T-helper 1 cell (primary cell): ENCODE measurements at places on chromosomes 13 and 19.

- no peak for DNase-seq
Observed at GRCh38 chr13:27783111-27783510, 9.2 kb upstream of the GSX1 start.

GRCh38 chr19:32865326-32865725, 4.2 kb downstream of the SLC7A9 start:
- no peak for DNase-seq

DNA sequence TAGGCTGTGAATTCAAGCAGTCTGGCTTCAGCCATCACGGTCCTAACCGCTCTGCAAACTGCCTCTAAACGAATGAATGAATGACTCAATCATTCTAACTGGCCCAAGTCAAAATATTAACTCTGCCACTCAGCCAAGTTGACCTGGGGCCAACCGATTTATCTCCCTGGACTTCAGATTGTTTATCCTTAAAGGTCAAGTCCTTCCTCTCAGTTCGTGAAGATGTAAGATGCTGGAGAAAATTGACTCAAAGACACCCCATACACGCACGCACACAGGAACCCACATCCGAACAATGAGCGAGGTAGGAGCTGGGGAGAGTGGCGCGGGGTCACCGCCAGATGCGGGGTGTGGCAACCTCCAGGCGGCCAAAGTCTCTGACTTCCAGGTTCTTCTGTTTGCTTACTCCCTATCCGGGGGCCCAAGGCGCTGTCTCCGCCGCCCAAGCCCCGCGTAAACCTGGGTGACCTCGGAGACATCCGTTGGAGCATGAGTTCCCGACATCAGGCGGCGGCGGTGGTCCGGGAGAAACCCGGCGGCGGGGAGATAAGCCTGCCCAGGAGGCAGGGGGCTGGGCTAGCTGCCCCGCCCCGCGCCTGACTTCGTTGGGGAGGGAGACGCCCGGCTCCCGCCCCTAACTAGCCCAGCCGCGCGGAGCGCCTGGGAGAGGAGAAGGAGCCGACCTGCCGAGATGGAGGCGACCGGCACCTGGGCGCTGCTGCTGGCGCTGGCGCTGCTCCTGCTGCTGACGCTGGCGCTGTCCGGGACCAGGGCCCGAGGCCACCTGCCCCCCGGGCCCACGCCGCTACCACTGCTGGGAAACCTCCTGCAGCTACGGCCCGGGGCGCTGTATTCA, at the start of gene CYP2S1:
CYP2S1 (plus strand) TSS at position 646 of the 856 bp plus-strand sequence; CDS start at position 692, 46 bp downstream.
- no peak for DNase-seq

- DNase-seq: no peak
Observed at GRCh38 chr13:50419331-50419865, 404.2 kb downstream of the KCNRG start.

- DNase-seq: no peak
Observed at GRCh38 chr19:6587998-6588507, 2.9 kb downstream of the CD70 start.

GRCh38 chr19:28502879-28503734, 709.8 kb downstream of the UQCRFS1 start:
- DNase-seq: no peak

GRCh38 chr13:35648201-35648600, 171.7 kb upstream of the MAB21L1 start:
- no peak for DNase-seq

DNA sequence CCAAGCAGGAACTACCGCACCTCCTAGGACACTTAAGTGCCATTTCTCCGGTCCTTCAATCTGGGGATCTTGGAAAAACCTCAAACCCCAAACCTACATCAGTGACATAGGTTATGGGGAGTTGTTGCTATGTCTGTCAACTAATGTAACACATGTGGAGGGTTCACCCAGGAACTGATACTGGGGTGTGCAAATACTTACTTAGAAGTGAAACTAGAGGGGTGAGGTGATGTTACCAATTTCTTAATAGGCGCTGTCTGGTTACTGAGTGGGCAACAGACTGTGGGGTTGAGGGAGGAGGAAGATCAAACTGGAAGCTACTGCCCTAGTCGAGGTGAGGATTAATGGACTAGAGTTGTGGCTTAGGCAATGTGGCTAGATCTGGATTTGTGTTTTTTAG, 1.9 kb downstream of the ZNF586 start:
- DNase-seq: no peak

DNA sequence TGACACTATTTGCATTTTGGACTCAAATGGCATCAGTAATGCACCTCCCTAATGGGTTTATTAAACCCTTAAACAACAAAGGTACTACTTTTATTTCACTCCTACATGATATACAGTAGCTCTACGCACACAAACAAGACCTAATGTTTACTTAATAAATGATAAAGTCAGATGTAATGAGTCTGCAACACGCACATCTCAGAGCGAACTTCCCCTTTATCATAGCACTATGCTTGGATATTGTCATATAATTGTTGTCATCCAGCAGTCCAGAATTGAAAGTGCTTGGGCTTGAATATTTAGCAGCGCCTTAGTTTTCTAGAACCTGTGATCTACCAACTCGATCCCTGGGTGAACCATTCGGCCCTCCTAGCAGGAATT, 772 bp downstream of the PARP4 start:
- DNase-seq: no peak

DNA sequence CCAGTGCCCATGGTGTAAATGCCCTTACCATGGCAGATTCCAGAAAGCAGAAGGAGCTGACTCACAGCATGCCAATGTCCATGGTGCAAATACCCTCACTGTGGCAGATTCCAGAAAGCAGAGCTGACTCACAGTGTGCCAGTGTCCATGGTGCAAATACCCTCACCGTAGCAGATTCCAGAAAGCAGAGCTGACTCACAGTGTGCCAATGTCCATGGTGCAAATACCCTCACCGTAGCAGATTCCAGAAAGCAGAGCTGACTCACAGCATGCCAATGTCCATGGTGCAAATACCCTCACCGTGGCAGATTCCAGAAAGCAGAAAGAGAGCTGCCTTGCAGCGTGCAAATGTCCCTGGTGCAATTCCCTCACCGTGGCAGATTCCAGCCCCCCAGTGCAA, 163.8 kb upstream of the SOX1 start:
- no peak for DNase-seq

DNA sequence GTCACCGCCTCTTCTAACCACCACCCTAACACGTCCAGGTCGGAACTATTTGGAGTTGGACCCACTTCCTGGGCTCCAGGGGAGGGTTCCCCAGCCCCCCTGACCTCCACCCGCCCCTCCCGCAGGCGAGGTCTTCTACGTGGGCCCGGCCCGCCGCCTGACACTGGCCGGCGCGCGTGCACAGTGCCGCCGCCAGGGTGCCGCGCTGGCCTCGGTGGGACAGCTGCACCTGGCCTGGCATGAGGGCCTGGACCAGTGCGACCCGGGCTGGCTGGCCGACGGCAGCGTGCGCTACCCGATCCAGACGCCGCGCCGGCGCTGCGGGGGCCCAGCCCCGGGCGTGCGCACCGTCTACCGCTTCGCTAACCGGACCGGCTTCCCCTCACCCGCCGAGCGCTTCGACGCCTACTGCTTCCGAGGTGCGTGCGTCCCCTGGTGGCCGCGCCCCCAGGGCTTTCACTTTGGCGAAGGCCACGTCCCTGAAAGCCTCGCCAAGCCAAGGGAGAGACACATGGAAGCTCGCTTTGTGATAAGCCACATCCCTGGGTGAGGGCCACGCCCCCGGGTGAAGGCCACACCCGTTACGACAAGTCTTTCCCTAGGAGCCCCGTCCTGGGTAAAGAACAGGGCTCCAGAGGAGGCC, 13.2 kb downstream of the NCAN start:
- peak; percentile 51 for DNase-seq

DNA sequence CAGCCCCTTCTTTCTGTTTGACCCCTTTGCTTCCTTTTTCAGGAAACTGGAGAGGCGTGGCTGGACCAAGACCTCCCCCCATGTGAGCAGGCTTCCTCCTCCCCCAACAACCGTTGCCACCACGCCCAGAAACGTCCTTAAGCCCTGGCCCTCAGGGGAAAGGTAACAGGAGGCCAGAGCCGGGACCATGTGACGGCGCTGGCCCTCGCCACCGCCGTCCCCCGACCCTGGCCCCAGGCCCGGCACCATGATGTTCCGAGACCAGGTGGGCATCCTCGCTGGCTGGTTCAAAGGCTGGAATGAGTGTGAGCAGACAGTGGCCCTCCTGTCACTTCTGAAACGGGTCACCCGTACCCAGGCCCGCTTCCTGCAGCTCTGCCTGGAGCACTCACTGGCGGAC, 14.4 kb downstream of the SAMD4B start:
- no peak for DNase-seq

DNA sequence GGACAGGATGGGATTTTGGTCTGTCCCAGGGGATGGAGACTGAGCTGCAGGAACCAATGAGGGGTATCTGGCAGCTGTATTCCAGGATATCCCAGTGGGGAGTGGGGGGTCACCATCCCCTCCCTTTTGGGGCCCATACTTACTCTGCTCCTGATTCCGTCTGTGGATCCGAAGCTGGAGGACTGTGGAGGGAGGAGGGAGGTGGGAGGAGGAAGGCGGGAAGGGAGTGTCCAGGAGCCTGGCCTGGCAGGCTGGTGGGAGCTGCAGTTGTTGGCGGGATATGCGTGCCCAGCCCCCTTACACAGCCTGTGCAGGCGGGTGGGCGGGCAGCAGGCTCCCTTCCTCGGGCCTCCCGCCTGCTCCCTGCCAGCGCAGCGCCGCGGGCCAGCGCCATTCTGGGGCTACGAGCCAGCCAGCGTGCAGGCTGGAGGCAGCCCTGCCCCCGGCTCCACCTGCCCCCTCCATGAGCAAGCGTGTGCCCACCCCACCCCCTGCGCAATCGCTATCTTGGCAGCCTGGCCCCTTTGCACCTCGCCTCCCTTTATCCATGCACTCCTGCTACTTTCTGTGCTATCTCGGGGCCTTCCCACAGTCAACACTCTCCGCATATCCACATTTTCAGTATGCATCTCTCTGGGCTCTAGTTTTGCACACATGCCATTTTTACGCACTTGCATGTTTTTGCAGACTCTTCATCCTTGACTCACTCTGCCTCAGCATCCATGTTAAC, 2.8 kb downstream of the MAMSTR start:
- DNase-seq: no peak

DNA sequence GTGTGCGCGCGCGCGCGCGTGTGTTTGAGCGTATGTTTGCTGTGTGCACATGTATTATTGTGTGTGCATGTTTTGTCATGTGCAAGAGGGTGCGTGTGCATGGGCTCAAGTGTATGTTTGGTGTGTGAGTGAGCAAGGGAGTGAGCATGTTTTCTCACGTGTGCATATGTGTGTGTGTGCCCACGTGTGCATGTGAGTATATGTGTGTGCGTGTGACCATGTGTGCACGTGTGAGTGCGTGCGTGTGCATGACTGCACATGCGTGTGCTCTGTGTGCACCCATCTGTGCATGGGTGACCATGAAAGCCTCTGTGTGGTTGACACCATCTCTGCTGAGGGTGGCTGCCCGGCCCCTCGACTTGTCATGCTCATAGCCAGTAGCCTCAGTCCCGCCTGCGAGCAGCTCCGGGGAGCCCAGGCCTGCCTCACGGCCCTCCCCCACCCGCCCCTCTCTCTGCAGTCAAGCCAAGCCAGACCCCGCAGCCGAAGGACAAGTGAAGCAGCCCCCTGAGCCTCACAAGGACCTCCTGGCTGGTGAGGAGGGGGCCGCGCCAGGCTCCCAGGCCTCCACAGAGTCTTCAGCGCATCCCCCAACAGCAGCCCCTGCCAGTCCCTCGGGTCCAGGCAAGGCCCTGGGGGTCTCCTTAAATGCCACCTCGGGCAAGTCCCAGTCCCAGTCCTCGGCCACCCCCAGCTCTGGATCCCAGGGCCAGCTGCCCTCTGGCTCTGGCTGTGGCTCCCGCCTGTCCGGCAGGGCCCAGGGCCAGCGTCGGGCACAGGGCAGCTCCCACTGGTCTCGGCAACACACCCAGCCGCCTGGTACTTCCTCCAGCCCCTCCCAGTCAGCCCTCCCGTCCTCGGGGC, 6.0 kb downstream of the REEP6 start:
- no peak for DNase-seq

- no peak for DNase-seq
Observed at GRCh38 chr19:3720349-3720917, 12.2 kb downstream of the TJP3 start.

- no peak for DNase-seq
Observed at GRCh38 chr19:46585539-46585938, 15.6 kb upstream of the CALM3 start.

- DNase-seq: no peak
Observed at GRCh38 chr13:103178986-103179943, 113.0 kb upstream of the SLC10A2 start.

DNA sequence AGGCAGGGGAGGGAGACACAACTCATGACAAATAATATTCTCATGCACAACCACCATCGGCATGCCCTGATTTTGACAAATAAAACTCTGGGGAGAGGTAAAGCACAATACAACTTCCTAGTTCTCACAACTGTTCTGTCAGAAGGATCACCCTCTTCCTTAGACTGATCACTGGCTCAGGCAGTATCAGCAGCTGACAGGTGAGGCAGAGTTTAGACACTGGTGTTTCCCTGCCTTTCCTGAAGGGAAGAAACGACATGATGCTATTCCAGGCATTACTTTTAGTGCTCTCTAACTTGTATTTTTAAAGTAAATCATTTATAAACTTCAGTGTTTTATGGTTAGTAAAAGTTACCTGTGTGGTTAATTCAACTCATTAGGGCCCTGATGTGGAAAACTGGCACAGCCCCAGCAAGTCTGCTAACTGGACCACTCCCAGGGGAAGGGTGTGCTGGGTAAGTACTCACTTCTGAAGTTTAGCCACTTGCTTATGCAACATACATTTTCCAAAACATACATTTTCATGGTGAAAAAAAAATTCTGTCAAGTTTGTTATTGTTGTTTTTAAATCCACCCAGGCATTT, 82.8 kb downstream of the CRYL1 start:
- DNase-seq: no peak

GRCh38 chr13:70051531-70051930, 56.1 kb upstream of the ATXN8OS start:
- DNase-seq: no peak

GRCh38 chr13:45257638-45258333, 56.9 kb upstream of the KCTD4 start:
- no peak for DNase-seq

DNA sequence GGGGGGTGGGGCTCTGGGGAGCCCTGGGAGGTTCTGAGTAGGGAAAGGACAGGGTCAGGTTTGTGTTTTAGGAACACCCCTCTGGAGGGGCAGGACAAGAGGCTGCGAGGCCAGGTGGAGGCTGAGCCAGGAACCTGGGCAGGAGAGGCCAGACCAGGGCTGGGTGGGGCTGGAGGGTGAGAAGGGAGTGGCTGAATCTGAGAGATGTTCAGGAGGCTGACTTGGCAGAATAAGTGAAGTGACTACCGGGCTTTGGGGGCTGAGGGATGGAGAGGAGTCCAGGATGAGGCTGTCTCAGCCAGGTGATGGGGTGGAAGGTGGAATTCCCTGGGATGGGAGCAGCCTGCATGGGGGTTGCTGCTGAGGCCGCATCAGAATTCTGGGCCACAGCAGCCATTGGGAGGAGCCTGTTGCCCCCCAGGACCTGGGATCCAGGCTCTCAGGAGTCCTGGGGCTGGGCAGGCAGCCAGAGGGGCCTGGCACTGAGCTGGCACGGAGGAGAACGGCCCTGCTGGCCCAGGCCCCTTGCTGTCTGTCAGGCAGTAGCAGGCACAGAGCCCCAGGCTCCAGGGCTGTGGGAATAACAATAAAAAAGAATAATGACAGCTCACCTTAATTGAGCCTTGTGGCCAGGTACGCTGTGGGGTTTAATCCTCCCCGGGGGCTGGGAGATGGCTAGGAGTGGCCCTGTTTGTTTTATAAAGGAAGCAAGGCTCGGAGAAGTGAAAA, 3.3 kb downstream of the PPP5C start:
- no peak for DNase-seq
